ENCODE measurements at places on chromosomes 6 and 20. TPM values are rescaled to one million over a fixed set of nuclear protein-coding genes. Genes with fewer than 3 reads are reported as not detected.

The HLA-DRA gene
- 32.0 TPM for total RNA-seq

DNA sequence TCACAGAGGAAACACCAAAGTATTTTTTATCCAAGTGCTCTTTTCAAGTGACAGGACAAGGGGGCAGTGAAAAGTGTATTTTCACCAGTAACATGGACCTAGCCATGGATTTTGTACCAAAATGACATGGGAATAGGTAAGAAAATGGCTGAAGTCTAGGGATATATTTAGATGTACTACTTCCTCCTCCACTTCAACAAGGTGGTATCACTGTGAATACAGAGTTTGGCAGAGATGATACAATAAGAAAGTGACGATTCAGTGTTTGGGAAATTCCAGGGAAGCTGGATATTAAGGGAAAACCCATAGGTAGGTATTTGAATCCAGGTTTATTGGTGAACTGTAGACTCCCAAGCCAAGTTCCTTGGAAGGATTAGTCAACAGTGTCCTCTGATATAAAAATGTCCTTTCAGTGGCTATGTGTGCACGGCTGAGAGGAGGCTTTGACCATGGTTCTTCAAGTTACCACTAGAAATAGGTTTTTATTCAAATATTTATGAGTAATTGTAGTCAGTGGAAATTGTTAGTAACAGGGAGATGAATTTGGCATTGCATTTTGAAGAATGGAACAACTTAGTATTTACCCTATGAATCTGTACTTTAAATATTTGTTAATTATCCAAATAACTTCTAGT is 356.0 kb upstream of the CITED2 start:
- no peaks in the 10 kb centered on the region for H3K36me3 ChIP-seq
- H3K4me3 ChIP-seq: no peak overlapping the region
- H3K4me1 ChIP-seq: no peaks in the 10 kb centered on the region

The NKAIN4 gene
- not detected for total RNA-seq

The PRDM1 gene
- total RNA-seq: 1.6 TPM

The IFNGR1 gene
- 55.8 TPM for total RNA-seq

The LY6G6C gene
- total RNA-seq: not detected

GRCh38 chr20:36390719-36391415 is 84.7 kb downstream of the DLGAP4 start:
- no peak overlapping the region for H3K4me3 ChIP-seq
- peaks cover 6% of the 10 kb centered on the region for H3K27me3 ChIP-seq
- no peak for DNase-seq

DNA sequence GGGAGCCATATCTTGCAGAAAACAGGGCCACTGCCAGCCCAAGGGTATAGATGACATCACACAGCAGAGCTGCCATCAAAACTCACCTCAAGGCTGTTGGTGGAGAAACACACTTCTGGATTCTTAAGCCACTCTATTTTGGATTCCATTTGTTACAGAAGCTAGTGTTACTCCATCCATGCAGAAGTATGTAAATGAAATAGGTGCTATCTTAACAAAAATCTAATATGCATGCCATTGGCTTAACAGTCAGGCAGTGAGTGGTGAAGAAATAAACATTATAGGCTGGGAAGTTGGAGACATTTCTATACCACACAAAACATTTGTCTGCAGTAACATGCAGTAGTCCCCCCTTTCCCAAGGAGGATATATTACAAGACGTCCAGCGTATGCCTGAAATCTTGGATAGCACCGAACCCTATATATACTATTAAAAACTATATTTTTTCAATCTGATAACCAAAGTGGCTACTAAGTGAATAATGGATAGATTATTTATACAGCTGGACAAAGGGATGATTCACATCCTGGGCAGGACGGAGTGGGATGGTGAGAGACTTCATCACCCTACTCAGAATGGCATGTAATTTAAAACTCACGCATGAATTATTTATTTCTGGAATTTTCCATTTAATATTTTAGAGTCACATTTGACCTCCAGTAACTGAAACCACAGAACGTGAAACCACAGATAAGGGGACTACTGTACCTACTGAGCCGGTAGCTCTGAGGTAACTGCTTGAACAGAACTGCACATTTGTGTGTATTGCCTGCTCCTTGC is 160.0 kb upstream of the PLN start:
- H3K27me3 ChIP-seq: no peaks in the 10 kb centered on the region
- H3K4me3 ChIP-seq: no peak overlapping the region
- H3K27ac ChIP-seq: no peak overlapping the region
- DNase-seq: no peak
- no peaks in the 10 kb centered on the region for H3K36me3 ChIP-seq
- no peaks in the 10 kb centered on the region for H3K4me1 ChIP-seq

DNA sequence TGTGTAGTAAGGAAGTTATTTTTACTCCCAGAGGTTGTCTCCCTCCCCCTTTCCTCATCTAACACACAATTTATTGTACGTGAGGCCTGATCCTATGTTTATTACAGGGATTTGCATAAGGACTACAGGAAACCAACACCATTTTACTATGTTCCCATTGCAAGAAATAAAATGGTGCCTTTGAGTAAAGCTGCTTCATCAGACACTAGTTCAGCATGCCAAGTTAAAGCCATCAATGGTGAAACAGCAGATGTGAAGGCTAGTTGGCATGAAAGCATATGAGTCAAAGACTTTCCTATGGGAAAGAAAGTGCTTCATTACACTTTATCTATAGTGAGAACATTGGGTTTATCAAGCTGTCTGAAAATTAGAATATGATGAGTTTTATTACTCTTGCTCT is 543.0 kb downstream of the GRIK2 start:
- no peak overlapping the region for H3K4me3 ChIP-seq
- no peak overlapping the region for H3K27ac ChIP-seq
- H3K27me3 ChIP-seq: no peaks in the 10 kb centered on the region
- no peak for DNase-seq

- no peaks in the 10 kb centered on the region for H3K4me1 ChIP-seq
- DNase-seq: no peak
- no peaks in the 10 kb centered on the region for H3K27me3 ChIP-seq
- H3K4me3 ChIP-seq: no peak overlapping the region
- H3K36me3 ChIP-seq: no peaks in the 10 kb centered on the region
Measured at GRCh38 chr6:148001844-148002642, 340.6 kb upstream of the SASH1 start.

Data from heart right ventricle (tissue), 16 donors.